ENCODE measurements at places on chromosomes 4 and X.
A peak's percentile ranks its signal among the peaks of the same experiment; 100 is the strongest.

DNA sequence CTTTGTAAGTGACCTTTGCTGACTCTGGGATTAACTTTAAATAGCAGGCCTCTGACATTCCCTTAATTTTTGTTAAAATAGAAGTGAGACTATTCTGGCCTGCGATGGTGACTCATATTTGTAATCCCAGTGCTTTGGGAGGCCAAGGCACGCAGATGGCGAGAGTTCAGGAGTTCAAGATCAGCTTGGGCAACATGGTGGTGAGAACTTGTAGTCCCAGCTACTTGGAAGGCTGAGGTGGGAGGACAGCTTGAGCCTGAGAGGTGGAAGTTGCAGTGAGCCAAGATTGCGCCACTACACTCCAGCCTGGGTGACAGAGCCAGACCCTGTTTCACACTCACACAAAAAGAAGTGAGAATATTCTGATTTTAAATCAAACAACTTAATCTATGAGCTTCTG is 27.3 kb downstream of the ZNF330 start:
- DNase-seq: no peak

- peak; percentile 87 for DNase-seq
Observed at GRCh38 chr4:99572527-99573240, 1.9 kb upstream of the MTTP start.

DNA sequence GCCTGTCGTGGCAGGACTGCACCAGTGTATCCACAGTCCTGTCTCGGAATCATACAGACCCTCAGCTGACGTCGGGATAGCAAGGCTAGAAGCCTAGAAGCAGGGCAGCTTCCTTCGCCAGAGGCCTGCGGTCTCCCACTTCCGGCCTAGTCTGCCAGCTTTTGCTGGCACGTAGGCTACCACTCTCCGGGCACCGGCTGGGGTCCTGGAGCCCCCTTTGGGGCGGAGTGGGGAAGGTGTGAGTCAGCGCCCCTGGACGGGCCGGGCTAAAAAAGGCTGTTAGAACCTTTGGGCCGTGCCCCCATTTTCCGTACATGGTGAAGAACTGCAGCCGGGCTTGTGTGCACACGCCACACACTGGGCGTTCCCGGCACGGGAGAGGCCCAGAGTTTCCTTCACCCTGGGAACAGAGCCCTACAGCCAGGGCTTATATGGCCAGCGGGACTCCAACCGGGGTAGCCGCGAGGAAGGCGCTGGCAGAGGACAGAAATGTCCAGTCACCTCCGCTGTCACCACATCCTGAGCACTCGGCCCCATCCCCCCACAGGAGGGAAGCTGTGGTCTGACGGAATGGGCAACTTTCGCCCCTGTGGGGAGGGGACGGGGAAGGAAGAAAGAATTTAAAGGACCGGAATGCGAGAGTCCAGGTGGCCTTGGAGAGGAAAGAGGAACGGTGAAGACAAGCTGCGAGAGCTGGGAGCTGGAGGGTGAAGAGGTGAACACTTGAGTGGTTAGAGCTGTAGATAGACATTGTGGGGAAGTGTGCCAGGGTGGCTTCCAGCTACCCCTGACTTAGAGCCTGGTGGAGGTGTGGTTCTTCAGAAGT is 4.6 kb downstream of the MAGIX start:
- no peak for DNase-seq

DNA sequence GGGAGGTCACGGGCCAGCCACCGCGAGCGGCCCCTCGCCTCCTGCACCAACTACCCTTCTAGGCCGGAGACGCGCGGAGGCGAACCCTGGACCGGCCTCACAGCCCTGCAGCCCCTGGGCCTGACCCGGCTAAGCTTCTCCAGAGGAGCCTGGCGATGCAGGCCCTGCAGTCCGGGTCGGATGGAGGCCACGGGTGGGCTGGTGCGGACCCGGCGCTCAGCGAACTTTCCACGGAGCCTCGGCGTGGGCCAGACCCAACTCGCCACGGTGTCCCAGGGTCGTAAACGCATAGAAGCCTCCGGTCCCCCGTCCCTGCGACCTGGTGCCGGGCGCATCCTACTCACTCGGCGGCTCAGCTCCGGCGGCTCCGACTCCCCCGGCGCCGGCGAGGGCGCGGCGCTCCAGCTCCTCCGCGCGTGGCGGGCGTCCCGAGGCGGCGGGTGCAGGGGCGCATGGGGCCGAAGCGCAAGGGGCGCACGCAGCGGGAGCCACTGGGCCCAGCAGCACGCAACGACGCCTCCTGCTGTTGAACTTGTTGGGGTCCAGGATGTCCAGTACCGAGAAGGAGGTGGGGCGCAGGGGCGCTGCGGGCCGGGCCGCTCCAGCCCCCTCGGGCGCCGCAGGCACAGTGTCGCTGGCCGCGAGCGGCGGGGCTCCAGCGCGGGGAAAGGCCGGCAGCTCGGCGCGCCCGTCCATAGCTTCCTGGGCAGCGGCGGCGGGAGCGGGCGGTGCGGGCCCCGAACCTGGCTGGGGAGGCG is 427 bp downstream of the NKX1-1 start:
- no peak for DNase-seq

DNA sequence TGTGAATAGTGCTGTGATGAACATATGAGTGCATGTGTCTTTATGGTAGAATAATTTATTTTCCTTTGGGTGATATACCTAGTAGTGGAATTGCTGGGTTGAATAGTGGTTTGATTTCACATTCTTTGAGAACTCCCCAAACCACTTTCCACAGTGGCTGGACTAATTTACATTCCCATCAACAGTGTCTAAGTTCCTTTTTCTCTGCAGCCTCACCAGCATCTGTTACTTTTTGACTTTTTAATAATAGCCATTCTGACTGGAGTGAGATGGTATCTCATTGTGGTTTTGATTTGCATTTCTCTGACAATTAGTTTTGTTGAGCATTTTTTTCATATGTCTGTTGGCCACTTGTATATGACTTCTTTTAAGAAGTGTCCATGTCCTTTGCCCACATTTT is 29.1 kb downstream of the JADE3 start:
- no peak for DNase-seq

DNA sequence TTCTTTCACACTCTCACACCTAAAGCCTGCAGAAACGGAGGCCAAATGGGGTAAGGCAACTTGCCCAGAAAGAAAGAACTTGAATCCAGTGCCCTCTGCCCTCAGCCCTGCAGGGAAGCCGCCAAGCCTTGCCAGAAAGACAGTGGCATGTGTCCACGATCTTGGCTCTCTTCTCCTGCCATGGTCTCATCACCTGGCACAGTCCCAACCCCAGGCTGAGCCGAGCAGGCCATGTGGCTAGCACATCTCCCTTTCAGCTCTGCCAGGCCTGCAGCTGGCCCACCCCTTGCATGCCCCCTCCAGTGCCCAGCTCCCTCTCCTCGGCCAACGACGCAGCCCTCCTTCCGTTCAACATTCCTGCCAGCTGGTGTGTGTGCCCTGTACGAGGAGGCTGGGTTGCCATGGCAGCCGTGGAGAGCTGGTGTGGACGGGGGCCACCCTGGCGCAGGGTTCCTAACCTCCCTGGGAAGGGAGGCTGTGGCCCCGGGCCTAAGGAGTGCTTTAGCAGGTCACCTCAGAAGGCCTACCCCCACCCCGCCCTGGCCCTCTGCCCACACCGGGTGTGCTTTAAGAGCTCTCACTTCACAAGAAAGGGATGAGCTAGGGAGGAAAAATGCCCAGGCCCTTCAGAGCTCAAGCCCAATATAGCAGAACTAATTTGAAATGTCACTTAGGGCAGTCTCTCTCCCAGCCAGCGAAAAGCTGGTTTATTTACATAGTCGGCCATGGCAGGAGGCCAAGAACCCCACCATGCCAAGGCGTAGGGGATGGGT is 73.0 kb upstream of the PJA1 start:
- DNase-seq: no peak

GRCh38 chrX:105829011-105829410 is 6.7 kb downstream of the NRK start:
- no peak for DNase-seq

- DNase-seq: no peak
Observed at GRCh38 chr4:112055100-112055499, 90.2 kb upstream of the FAM241A start.

- DNase-seq: no peak
Observed at GRCh38 chr4:124202099-124202498, 510.4 kb downstream of the ANKRD50 start.

DNA sequence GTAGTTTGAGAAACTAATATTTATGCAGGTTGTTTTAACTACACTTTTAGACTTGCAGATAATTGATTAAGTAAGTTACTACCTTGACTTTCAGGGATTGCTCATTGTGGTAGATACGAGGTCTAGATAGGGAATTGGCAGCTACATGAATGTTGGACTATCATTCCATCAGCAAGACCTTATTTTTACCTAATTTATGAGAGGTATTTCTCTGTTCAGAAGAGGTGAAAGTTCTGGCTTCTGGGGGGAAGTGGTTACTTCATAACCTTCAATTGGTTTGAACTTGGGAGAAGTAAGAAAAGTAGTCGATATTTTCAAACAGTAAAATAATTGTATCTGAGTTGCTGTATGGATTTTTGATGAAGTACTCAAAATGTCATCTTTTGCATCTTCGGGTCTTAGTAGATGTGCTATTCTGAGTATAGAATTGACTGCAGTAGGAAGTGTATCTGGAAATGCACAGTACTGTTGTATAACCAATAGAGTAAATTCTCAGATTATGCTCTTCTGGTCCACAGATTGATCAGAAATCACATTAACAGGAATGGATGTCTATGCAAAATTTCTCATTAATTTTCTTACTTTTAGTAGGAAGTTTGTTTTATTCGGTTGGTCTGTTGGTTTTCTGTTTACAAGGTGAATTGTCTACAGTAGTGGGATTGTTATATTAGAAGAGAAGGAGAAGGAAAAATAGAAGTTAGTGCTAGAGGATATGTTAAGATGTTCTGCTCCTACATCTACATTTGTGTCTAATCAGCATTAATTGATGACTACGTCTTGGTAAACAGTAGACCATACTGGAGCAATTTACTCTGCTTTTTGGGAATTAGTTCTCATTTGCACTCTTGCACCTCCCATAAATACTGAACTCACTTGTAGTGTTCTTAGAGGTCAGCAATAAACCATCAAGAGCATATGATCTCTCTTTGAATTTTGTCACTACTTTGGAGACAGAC is 3.0 kb downstream of the NFKB1 start:
- DNase-seq: peak; percentile 19

DNA sequence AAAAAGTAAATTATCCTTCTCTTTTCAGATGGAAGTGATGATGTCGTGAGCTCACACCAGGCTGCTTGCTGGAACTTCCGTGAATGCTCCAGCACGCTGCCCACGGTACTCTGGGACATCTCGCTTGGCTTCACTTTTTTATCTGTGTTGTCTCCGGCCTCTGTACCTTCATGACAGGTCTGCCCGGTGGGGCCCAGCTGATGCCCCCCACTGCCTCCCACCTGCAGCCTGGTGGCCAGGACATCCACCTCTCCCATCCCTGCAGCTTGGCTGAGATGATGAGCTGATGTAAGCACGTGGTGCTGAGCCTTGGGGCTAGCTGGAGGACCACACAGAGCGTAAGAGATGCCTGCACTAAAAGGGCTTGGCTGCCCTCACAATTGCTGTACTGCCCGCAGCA is 59.0 kb upstream of the HELT start:
- no peak for DNase-seq

GRCh38 chr4:7196288-7196651 is 3.9 kb downstream of the SORCS2 start:
- no peak for DNase-seq

- no peak for DNase-seq
Observed at GRCh38 chr4:129950217-129950616, 854.3 kb downstream of the C4orf33 start.

GRCh38 chr4:8005814-8006215 is 66.2 kb upstream of the AFAP1 start:
- no peak for DNase-seq

DNA sequence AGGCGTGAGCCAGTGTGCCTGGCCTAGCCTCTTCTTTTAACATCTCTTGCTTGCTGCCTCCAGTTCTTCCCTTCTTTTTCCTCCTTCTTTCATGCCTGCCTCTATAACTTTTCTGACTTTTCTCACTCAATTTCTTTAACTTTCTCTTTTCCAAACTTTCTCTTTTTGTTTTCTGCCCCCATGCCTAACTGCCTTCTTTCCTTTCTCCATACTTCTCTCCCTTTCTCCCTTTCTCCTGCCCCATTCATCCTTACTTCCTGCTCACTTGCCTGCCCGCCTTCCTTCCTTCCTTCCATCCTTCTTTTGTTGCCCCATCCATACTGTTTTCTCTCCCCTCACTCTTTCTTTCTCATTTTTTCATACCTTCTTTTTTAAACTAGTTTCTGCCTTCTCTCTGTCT is 105.2 kb downstream of the RBMX2 start:
- DNase-seq: no peak

GRCh38 chr4:187274153-187274552 is 550.5 kb upstream of the FAT1 start:
- no peak for DNase-seq

GRCh38 chrX:10106806-10107205 is 50.0 kb upstream of the CLCN4 start:
- no peak for DNase-seq

GRCh38 chrX:32448945-32449344 is 762.4 kb downstream of the DMD start:
- DNase-seq: no peak

DNA sequence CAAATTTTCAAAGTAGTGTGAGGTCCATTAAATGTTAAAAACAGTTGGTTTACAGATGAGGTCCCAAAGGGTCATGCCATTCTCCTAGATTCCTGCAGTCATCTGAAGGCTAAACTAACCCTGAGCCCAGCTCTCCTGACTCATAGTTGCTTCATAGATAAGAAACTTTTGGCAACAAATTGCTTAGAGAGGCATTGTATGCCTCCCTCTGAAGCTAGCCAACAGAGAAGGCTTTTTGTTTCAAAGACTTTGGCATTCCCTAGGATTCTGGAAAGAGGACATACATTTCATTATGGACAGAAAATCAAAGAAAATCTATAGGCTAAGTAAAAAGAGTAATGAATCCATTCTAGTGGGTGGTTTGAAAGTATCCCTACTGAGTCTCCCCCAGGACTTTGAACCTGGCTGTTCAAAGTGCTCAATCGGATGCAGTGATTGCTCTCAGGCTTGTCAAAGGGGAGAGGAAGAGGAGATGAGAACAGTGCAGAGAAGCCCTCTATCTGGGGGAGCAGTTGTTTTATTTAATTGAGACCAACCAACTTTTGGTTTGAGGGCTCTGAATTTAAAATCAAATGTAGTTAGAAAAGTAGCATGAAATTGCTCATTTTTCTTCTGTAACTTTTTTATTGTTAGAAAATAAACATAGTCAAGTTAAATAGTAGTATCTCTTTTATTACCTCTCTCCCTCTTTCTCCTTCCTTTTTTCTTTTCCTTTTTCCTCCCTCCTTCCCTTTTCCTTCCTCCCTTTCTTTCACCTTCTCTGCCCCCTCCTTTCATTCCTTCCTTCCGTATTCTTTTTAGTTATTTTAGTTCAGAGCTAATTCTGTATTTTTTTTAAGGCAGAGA is 72.3 kb upstream of the ZNF518B start:
- no peak for DNase-seq

DNA sequence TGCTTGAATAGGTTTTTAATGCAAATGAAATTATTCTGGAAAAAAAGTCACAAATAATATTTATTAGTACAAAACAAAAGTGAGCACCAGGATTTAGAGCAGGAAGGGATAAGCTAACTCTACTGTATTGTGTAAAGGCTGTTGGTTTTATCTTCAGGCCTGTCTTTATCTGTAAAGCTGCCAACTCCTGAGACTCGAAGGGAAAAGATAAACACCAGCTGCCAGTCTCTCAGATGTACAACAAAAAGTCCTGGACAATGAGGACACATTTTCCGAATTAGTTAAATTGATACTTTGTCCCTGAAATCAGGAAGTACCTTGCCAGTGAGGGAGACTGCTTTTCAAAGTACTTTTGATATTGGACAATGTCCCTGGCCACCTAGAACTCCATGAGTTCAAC is 8.8 kb downstream of the DDX60 start:
- peak; percentile 9 for DNase-seq

GRCh38 chr4:30720021-30720660 is at the start of gene PCDH7:
Gene PCDH7 (plus strand): TSS chr4:30720369. CDS start chr4:30721423, 1,054 bp downstream.
- DNase-seq: peak; percentile 29
